Type B pancreatic cell (in vitro differentiated cells): ENCODE measurements at places on chromosomes 12 and 14. TPM values are rescaled to one million over a fixed set of nuclear protein-coding genes. Genes with fewer than 3 reads are reported as not detected.

The ENDOU gene
- total RNA-seq = 3.7 and 18.9 TPM in 2 replicates

The RIMBP2 gene
- 23.7 and 35.6 TPM in 2 replicates for total RNA-seq

The TPH2 gene
- 0.45 TPM in 1 of 2 replicates, not detected in the other for total RNA-seq

The ETFBKMT gene
- 2.0 and 4.2 TPM in 2 replicates for total RNA-seq

The TMEM233 gene
- total RNA-seq = not detected in 2 replicates

- no peak for DNase-seq
Measured at GRCh38 chr12:52175371-52176350, 16.2 kb downstream of the KRT80 start.

- DNase-seq = no peak
Measured at GRCh38 chr14:52350445-52350844, 36.3 kb downstream of the PTGER2 start.

- no peak for DNase-seq
Measured at GRCh38 chr14:102668291-102668873, 75.9 kb downstream of the RCOR1 start.

GRCh38 chr12:104248444-104248843 is 32.9 kb downstream of the TXNRD1 start:
- no peak for DNase-seq

DNA sequence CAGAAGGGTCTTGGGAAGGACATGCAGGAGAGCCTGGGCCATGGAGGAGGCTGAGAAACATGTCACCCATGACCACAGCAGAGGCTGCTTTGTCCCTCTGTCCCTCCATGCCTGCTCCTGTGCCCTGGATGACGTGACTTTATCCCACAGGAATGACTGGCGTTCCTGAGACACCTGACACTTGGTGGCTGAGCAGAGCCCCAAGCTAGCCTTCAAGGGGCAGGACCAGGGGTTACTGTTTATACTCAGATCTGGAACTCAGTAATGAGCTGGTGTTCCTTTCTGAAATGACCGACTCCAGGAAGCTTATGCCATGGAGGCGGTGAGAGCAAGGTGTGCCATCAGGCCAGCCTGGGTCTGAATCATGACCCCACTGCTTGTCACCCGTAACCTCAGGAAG is 44.2 kb downstream of the ZFP36L1 start:
- no peak for DNase-seq

DNA sequence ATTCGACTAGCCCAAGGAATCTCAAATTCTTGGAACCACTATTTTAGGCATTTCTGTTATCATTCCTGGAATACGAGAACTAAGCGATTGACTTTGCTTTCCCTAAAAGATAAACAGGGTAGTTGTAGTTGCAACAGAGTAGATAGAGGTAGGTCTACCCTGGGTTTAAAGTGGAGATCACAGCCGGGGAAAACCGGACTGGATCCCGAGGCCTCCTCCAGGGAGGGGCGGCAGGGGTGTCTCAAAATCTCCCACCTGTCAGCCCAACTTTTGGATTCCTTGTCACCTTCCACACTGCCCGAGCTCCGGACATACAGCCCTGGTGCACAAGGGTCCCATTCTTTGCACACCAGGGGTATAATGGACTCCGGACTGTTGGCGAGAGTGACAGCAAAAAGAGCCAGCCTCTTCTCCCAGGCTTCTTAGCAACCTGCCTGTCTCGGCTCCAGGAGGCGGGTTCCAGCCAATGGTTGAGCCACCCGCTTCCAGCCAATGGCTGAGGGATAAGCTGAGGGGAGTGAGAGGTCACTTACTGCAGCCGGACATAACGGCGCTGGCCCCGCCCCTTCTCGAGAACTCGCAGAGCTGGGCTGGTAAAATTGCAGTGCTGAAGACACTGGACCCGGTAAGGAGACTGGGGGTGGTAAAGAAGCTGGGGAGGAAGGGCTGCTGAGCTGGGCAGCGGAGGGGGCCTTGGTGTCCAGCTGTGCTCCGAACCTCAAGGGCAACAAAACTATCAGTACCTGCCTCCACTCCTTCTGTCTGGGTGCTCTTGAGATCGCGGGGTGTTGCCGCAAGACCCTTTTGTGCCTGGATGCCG is at the start of gene SUOX:
Gene SUOX, plus strand, starts transcription at position 562 of the 820 bp plus-strand sequence. CDS start 4,946 bp downstream, outside the sequence.
- DNase-seq = peak; percentile 93

GRCh38 chr12:107650977-107651376 is 34.6 kb upstream of the PWP1 start:
- DNase-seq = no peak

GRCh38 chr12:131072451-131073230 is 118.9 kb downstream of the ADGRD1 start:
- no peak for DNase-seq

- DNase-seq = no peak
Measured at GRCh38 chr14:94377866-94378470, 10.4 kb downstream of the SERPINA1 start.
